Suppressor macrophage (primary cell): ENCODE measurements at places on chromosomes 5 and 9.

- DNase-seq: no peak
These were observed 20.5 kb downstream of the MSX2 start for GRCh38 chr5:174744896-174745295.

DNA sequence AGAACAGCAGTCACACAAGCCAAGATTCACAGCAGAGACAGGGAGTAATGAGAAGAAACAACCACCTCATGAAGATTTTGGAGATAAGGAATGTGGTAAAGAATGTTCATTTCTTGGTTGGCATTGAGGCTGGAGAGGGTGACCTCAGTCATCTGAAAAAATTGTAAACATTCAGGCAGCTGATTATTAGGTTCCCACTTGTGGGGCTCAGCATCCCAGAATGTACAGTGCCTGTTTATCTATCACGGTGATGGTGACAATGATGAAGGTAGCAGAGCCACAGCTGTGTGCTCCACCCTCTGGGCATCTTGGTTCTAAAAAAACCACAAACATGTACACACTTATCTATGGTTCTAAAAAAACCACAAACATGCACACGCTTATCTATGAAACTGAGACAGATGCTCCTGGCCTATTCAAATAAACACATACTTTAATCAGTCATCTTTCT, 143.9 kb upstream of the MOCS2 start:
- DNase-seq: no peak

GRCh38 chr5:126370796-126371718, 52.2 kb upstream of the GRAMD2B start:
- no peak for DNase-seq

- DNase-seq: peak; percentile 47
These were observed 184.2 kb downstream of the EFNA5 start for GRCh38 chr5:107486489-107486888.

GRCh38 chr5:177018341-177018740, 4.2 kb upstream of the ZNF346 start:
- no peak for DNase-seq

GRCh38 chr9:116232424-116233159, 79.0 kb downstream of the PAPPA start:
- DNase-seq: no peak

DNA sequence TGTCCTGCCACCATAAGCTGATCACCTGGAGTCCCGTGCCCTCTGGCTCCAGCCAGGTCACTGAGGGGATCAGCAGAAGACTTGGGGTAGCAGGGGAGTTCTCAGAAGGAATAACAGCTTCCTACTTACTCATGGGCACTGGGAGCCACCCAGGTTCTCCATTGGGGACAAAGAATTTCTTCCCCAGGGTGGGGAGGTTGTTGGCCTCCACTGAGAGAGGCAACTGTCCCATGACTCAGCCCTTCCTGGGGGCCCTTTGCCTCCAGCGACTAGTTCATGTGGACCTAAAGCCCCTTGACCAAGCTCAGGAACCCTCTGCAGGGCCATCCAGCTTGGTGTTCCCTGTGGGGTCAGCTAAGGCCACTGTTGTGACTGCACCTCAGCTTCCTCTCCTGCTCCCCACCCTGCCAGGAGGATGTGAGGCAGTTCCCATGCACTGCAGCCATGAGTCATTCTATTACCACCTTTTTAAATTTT, 175.0 kb downstream of the AUH start:
- peak; percentile 62 for DNase-seq

- no peak for DNase-seq
These were observed 72.5 kb downstream of the AMBP start for GRCh38 chr9:114005371-114006154.

DNA sequence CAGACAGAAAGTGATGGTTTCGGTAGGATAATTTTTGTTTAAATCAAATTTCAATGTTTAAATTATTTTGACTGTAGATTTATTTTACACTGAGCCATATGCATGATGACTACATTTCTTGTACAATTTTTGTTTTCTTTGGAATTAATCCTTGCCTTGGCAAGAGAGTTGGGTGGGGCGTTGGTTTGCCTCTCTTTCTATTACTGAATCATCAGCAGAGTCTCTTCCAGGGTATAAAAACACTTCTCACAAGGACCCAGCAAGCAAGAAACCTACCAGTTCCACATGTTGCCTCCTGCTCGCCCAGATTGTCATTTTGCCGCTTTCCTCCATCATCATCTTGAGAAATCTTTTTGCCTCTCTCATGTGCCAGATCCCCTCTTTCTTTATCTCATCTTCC, 455.0 kb upstream of the DMAC1 start:
- no peak for DNase-seq

GRCh38 chr9:133742849-133743444, 4.8 kb upstream of the SARDH start:
- peak; percentile 76 for DNase-seq

- DNase-seq: no peak
These were observed 60.6 kb downstream of the HSD17B3 start for GRCh38 chr9:96241391-96241809.

DNA sequence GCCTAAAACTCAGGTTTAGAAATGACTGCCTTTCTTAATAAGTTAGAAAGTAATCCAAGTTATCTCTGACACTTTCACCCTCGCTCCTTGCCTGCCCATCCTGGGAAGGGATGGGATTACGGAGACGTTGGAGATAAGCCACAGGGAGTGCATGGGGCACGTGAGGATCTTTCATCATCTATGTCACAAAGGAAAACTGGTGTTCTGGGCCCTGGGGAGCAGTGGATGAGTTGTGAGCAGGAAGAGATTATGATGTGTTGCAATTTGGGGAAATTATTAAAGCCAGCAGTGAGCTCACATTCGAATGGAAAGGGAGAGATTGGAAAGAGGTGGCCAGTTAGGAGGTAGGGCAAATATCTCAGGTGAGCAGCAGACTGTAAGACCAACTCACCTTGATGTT, 12.8 kb downstream of the AFAP1L1 start:
- no peak for DNase-seq

DNA sequence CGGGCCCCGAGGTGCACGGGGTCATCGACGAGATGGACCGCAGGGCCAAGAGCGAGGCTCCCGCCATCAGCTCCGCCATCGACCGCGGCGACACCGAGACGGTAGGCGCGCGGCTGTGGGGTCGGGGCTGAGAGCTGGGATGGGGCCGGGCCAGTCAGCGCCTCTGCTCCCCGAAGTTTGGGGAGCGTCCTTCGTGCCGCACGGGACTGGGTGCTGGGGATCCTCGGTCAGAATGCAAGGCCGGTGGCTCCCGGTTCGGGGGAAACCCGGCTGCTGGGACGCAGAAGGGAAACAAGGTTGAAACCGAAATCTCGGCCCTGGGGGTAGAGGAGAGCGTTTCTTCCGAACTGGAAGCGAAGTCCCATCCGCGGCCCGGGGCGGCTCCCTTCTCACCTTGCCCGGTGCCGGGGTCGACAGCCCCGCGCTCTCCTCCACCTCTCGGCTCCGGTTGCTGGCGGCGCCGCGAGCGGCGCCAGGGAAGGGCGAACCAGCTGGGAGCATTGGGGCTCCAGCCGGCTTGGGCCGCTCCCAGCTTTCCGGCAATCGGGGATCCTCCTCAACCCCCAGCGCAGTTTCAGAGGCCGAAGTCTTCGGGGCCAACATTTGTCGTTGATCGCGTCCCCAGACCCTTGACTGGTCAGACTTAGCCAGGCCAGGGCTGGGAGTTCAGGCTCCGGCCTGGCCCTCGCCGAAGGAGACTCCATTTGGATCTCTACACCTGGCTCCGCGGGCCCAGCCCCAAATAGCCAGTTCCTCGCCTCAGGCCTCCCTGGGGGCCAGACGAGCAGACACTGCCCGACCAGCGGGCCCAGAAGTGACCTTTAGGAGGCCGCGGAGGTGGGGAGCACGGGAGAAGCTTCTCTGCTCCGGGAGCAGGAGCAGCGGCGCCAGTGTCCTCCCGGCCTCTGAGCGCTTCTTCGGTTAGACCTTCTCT, 1.1 kb downstream of the LHX2 start:
- peak; percentile 48 for DNase-seq

GRCh38 chr9:114513055-114513958, 8.0 kb upstream of the WHRN start:
- DNase-seq: peak; percentile 34

DNA sequence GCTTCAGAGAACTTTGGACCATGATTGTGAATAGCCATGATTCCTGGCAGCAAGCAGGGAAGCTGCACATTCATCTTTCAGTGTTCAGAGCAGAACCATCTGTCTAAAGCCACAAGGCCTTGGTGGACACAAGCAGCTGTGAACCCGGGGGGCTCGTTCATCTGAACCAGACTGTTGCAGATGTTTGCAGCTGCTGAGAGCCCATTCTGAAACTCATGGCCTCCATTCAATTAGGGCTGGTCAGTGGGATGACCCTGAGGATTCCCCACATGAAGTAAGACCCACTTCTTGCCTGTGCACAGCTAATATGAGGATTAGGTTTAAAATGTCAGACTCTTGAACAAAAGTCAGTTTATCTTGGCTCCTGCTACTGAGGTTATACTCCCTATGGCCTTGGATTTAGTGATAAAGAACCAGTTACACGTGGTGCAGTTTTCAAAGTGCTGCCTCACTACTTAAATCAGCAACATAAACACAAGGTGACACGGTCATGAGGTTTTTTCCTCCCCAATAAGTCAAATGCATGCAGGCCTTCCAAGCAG, 109.8 kb upstream of the IFNK start:
- DNase-seq: no peak

- DNase-seq: no peak
These were observed 238.8 kb downstream of the DMAC1 start for GRCh38 chr9:7560669-7561305.

GRCh38 chr9:31556667-31557463, 827.6 kb upstream of the ACO1 start:
- DNase-seq: no peak

DNA sequence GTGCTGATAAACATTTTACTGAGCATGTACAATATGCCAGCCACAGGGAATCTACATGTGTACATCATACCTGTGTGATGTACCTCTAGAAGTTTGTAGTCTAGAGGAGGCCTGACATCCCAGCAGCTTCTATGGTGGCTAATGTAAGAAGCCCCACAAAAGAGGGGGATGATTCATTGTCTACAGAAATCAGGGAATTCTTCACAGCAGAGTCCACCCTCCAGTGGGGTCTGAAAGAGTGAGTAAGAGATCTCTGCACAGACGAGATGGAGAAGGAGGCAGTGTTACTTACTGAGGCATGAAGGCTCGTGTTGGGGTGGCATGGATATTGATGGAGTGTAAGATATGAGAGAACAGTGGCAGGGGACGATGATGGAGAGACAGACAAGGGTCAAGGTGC, 103.0 kb downstream of the NTRK2 start:
- no peak for DNase-seq

GRCh38 chr5:111385970-111386831, 126.1 kb downstream of the STARD4 start:
- DNase-seq: no peak

GRCh38 chr9:75128535-75128934, 40.2 kb downstream of the OSTF1 start:
- DNase-seq: no peak

GRCh38 chr9:135514342-135515082, 6.7 kb upstream of the LCN1 start:
- no peak for DNase-seq
